ENCODE measurements at places on chromosomes 16 and 17.

GRCh38 chr16:2090777-2091546, 43.2 kb downstream of the TSC2 start:
- no peak for DNase-seq

DNA sequence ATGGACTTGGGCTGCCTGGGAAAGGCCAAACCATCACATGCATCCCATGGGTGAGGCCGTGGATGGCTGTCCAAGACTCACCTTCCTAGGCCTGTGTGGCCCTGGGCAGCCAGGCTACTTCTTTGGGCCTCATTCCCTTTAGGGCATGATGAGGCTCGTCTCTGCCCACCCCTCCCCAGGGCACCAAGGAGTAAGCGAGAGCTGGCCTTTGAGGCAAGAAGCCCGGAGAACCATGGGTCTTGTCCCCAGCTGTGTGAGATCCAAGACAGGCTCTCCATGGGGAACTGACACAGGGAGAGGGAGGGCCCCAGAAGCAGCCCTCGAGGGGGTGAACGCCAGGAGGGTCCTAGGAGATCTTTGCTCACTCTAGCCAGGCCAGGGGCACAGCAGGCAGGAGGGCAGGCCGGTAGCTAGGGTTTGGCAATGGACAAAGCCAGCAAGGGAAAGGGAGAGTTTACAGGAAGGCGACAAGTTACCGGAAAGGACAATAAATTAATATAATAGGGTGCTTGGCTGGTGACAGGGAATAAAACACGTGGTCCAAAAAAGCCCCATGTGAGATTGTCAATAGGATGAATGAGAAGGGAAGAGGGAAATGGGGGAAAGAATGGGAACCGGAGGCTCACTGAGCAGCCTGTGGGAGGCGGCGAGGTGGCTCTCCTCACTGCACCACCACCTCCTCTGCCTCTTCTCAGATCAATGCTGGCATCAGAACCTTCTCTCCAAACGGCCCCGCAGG, 119.1 kb downstream of the SDK2 start:
- DNase-seq = no peak

DNA sequence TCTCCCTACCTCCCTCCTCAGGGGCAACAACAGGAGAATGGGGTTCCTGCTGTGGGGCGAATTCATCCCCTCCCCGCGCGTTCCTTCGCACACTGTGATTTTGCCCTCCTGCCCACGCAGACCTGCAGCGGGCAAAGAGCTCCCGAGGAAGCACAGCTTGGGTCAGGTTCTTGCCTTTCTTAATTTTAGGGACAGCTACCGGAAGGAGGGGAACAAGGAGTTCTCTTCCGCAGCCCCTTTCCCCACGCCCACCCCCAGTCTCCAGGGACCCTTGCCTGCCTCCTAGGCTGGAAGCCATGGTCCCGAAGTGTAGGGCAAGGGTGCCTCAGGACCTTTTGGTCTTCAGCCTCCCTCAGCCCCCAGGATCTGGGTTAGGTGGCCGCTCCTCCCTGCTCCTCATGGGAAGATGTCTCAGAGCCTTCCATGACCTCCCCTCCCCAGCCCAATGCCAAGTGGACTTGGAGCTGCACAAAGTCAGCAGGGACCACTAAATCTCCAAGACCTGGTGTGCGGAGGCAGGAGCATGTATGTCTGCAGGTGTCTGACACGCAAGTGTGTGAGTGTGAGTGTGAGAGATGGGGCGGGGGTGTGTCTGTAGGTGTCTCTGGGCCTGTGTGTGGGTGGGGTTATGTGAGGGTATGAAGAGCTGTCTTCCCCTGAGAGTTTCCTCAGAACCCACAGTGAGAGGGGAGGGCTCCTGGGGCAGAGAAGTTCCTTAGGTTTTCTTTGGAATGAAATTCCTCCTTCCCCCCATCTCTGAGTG, 5.9 kb upstream of the LASP1NB start:
- DNase-seq = no peak

GRCh38 chr17:8557176-8557806, 73.2 kb downstream of the MYH10 start:
- DNase-seq = no peak

GRCh38 chr17:63998721-63999679, 849 bp downstream of the PRR29 start:
- no peak for DNase-seq

GRCh38 chr16:63623551-63624039, 1498.3 kb downstream of the CDH11 start:
- DNase-seq = no peak

DNA sequence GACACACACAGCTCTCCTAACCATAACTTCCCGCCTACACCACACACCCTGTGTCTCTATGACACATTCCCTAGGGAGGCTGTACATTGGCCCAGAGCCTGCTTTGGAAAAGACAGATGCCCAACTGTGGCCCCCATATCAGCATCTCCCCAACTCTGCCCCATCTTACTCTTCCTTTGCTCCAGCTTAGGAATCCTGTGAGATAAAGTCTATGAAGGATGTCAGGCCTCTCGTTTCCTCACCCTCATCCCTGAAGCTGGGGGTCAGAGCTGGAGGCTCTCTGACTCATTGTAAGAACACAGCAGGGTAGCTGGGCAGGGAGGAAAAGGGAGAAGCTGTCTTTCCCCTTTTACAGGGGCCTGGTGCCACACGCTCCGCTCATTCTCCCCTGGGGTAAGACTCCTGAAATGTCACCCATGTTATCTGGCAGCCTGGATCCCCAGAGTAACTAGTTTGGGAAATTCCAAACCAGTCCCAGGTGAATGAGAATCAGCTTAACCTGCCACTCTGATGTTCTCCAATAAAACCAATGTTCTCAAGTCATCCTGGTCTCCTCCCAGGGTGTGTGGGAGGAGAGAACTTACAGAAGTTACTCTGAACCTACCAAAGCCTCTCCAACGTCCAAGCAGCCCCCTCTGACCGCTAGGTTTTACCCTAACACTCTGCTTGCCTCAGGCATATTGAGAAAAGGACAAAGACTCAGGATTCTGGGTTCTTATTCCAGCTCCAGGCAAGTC, 2.8 kb downstream of the RAPGEFL1 start:
- DNase-seq = no peak

DNA sequence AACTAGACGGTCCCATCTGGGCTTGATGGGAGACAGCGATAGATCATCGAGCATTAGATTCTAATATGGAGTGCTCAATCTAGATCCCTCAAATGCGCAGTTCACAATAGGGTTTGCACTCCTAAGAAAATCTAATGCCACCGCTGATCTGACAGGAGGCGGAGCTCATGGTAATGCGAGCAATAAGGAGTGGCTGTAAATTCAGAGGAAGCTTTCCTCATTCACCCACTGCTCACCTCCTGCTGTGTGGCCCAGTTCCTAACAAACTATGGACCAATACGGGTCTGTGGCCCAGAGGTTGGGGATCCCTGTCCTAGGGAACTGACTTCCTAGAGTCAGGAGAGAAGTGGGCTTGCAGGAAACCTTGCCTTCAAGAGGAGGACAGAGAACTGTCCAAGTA, 25.2 kb upstream of the AMZ2 start:
- no peak for DNase-seq

GRCh38 chr17:66837226-66837625, 2.3 kb downstream of the CACNG5 start:
- DNase-seq = no peak

GRCh38 chr16:69424053-69424934, at the start of gene CYB5B:
Gene CYB5B, plus strand, starts transcription at chr16:69424619. Its CDS starts 65 bp downstream, at chr16:69424684.
- peak; percentile 98 for DNase-seq

DNA sequence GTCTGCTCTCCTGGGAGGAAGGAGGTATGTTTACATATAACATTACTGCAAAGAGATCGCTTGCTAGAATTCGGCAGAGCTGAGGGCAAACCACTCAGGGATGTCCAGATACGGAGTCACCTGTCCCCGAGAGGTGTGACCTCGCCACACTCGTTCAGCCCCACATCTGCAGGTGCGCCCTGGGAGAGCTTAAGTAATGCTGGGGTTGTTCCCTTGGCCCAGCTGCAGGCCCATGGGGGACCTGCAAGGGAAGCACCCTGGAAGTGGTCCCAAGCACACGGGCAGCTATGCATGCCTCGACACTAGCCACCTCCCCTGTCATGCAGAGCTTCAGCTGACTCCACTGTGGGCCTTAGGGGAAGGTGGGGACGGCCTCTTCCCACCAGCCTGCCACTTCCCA, 22.2 kb downstream of the USP22 start:
- DNase-seq = no peak

- DNase-seq = peak; percentile 62
Measured at GRCh38 chr16:72987480-72987901, 60.4 kb downstream of the ZFHX3 start.

- DNase-seq = no peak
Measured at GRCh38 chr16:57634171-57634570, 5.7 kb downstream of the ADGRG1 start.

GRCh38 chr16:14559809-14560241, 70.2 kb downstream of the PARN start:
- no peak for DNase-seq

- DNase-seq = no peak
Measured at GRCh38 chr16:4690946-4691665, 2.3 kb upstream of the NUDT16L1 start.

- DNase-seq = no peak
Measured at GRCh38 chr17:66903781-66904180, 60.7 kb upstream of the CACNG4 start.

DNA sequence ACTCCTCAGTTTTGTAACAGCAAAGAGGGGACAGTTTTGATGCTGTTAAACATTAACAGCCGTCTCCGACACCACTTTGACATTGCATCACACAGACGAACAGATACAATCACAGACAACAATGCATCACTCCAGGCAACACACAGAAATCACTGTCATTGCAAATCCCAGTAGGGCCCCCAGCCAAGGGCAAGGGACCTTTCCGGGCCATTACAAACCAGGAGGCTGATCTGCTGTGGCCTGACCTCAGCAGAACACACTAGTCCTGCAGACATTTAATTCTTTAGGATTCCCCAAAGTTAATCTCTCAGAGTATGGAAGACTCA, 136.2 kb upstream of the RCVRN start:
- DNase-seq = no peak

GRCh38 chr16:27453494-27453825, 51.5 kb downstream of the IL21R start:
- DNase-seq = no peak

DNA sequence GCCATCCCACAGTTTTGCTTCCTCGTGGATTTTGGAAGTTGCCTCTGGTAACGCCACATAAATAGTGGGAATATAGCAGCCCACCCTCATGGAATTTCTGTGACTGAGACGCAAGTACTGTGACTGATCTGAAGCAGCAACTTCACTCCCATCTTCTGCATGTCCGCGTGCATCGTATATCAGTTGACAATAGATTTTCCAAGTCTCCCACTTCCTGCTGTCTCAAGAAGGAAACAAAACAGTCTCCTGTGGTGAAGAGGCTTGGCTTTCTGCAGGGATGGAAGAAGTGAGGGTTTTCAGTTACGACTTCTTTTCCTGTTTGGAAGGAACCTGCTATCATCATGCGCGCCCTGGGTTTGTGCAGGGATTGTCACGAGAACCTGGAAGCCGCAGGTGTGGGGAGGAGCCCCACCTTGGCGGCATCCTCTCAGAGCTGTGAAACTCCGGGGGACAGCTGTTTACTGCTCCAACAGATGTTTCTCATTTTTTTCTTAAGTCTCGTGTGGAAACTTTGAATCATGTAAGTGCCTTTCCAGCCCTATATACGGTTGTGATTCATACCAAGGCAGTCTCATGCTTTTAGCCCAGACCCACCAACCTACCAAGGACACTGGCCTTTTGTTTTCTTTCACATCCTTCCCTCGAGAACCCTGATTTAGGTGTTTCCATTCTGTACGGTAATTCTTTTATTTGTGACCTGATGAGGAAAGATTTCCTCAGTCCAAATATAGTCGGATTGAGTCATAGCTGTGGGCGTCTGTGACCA, 57.5 kb downstream of the WIPI1 start:
- no peak for DNase-seq

DNA sequence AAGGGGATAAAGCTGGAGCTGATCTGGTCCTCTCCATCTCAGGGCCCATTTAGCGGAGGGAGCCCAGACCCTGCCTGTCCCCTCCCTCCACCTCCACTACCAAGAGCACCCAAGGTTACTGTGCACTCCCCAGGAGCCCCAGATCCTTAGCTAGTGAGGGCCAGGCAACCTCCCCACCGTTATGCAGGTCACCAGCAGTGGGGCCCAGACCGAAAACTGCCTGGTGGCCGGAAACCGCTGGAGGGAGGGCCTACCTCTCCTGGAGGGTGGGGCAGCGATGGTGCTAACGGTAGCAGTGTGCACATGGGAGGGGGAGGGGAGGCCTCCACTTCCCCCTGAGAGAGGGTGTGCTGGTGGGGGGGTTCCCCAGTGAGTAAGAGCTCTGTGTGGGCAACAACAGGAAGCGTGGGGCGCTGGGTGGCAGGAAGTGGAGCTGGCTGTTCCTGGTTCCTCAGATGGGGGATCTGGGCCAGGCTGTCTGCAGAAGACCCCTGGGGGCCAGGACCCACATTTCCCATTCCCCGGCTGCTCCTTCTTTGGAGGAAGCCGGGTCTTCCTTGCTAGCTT, 4.4 kb downstream of the FMNL1 start:
- no peak for DNase-seq

DNA sequence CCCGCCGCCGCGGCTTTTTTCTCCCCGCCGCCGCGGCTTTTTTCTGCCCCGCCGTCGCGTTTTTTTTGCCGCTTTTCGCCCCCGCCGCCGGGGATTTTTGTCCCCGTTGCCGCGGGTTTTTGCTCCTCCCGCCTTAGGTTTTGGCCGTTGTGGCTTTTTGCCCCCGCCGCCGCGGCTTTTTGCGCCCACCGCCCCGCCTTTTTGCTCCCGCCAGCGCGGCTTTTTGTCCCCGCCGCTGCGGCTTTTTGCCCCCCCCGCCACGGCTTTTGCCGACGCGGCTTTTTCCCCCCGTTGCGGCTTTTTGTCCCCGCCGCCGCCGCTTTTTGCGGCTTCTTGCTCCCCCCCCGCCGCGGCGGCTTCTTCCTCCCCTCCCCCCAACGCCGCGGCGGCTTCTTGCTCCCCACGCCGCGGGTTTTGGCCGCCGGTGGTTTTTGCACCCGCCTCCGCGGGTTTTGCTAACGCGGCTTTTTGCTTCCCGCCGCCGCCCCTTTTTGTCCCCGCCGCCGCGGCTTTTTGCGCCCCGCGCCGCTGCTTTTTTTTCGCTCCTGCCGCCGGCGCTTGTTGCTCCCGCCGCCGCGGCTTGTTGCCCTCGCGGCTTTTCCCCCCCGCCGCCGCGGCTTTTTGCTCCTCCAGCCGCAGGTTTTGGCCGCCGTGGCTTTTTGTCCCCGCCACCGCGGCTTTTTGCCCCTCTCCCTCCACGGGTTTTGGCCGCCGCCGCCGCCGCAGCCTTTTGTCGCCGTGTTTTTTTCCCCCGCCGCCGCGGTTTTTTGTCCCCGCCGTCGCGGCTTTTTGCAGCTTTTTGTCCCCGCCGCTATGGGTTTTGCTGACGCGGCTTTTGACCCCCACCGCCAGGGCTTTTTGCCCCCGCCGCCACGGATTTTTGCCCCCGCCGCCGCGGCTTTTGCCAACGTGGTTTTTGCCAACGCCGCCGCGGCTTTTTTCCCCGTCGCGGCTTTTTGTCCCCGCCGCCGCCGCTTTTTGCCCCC, 150.3 kb downstream of the KCNJ18 start:
- DNase-seq = no peak

- no peak for DNase-seq
Measured at GRCh38 chr17:56887105-56887504, 26.7 kb downstream of the TRIM25 start.

GRCh38 chr16:10646581-10647263, 48.0 kb downstream of the TEKT5 start:
- DNase-seq = no peak

All from NCI-H1694 treated with DMSO at 0.1 percent for 48 hours (cell line).